Activated naive CD4-positive, alpha-beta T cell (primary cell): ENCODE measurements at places on chromosomes 16 and 17.

DNA sequence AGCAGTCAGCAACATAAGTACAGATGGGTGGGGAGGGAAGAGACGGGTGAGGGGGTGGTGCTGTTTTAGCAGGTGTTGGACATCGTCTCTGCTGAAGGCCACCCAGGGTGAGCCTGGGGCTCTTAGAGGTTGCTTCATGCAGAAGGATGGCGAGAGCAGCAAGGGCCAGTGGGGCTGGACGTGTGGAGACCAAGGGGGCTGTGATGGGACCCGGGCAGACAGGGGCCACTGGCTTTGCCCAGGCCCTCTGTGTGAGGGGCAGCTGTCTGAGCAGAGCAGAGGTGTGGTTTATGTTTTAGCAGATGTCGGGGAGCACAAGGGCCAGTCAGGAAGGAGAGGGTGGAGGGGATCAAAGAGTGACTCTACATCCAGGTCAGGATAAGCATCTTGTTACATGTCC lies 4.8 kb downstream of the NARF start:
- DNase-seq = no peak

- no peak for DNase-seq
Measured at GRCh38 chr16:86448306-86448890, 61.9 kb upstream of the FOXF1 start.

DNA sequence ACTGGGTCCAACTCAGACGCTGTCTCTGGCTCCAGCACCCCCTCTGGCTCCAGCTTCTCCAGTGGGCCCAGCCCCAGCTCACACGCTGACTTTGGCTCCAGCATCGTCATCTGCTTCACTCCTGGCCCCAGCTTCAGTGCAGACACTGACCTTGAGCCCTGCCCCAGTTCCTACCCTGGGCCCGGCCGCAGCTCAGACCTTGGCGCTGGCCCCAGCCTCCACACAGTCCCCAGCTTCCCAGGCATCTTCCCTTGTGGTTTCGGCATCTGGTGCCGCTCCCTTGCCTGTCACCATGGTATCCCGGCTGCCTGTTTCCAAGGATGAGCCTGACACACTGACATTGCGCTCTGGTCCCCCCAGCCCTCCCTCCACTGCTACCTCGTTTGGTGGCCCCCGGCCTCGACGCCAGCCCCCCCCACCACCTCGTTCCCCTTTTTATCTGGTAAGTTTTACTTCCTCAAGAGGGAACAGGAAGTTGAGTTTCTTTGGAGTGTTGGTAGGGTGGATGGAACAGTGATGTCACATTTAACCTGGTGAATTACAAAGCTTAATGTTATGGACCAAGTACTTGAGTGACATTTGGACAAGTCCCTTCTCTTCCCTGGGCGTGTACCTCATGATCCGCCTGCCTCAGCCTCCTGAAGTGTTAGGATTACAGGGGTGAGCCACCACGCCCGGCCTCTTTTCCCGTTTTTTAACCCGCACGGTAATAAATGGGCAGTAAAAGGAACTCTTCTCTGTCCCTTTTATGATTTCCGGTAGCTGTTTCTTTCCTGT lies 23.4 kb upstream of the PHKG2 start:
- no peak for DNase-seq

- no peak for DNase-seq
Measured at GRCh38 chr16:229731-230281, 557 bp upstream of the LUC7L start.

DNA sequence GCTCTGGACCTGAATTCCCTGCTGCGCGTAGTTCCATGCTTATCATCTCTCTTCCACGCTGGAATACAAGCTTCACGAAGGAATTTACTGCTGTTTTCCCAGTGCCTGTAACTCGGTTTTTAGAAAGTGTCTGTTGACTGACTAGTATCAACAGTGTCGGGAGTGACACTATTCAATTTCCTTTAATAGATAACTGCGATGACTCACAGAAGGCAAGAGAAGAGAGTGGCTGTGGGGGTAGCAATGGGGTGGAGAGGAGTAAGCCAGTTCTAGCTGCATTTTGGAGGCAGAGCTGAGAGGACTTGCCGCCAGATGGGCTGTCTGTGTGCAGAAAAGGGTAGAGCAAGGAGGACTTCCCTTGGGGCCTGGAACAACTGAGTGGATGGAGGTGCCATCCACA lies 25.2 kb downstream of the B4GALNT2 start:
- DNase-seq = no peak

DNA sequence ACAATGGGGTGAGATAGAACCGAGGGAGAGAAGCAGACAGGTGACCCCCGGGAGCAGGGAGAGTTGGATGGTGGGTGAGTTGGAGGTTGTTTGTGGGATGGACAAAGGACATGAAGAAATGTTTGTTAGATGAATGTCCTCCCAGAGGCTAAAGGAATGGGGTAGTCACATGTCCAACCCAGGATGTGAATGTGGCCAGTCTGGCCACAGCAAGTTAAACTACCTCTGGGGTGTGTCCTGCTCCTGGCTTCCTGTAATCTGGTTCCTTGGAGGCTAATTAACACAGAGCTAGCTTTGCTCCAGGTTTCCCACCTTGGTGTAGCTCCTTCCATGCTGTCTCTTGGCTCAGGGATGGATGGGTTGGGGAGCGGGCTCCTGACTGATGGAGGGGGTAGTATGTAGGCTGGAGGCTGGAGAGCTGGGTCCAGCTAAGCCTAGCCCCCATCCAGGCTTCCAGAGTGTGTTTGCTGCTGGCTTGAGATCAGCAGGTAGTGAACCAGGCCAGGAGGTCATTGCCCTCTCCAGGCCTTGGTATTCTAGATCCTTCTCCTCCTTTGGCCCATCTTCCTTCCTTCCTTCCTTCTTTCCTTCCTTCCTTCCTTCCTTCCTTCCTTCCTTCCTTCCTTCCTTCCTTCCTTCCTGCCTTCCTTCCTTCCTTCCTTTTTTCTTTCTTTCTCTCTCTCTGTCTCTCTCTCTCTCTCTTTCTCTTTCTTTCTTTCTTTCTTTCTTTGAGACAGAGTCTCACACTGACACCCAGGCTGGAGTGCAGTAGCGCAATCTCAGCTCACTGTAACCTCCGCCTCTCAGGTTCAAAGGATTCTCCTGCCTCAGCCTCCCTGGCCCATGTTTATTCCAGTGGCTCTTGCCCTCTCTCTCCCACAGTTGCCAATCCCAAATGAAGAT lies 28.0 kb upstream of the UBE2G1 start:
- DNase-seq = no peak
